ENCODE measurements at places on chromosomes 3 and 15.

GRCh38 chr3:57169872-57170623 is 4.9 kb upstream of the IL17RD start:
- peak; percentile 42 for DNase-seq

- no peak for DNase-seq
These were observed 106.5 kb downstream of the ZNF609 start for GRCh38 chr15:64566629-64567427.

GRCh38 chr3:72058493-72059081 is 273.6 kb upstream of the PROK2 start:
- no peak for DNase-seq

- no peak for DNase-seq
These were observed 63.6 kb upstream of the SCN5A start for GRCh38 chr3:38713121-38713520.

DNA sequence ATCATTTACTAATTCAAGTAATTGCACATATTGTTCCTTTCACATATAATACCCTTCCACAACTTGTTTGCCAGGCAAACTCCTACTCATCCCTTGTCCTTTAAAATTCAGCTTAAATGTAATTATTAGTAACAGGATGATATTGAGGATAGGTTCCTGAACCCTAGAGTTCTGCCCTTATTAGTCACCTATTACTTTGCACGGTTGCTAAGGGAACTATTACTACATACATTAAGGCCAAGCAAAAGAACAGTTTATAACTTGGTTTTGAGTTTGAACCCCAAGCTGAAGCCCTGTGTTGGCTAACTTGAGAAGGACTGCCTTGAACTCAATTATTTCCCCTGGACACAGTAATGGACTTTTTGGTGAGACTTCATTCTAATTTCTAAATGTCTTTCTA is 529.7 kb downstream of the IGSF11 start:
- DNase-seq: no peak

DNA sequence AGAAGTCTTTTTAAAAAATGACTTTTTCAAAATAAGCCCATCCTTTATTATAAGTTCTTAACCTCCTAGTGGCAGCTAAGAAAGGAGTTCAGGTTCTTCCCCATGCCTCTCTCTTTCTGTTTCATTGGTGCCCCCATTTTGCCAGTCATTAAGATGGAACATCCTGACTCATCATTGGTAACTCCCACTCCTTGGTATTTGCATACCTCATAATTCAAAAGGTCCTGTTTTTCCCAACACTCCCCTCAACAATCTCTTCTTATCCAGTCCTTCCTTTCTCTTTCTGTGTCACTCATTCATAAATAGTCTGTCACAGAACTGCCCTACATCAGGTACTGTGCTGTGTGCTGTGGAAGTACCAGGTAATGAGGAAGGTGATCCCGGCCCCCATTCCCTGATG is 394.0 kb downstream of the FOXP1 start:
- DNase-seq: no peak

- no peak for DNase-seq
These were observed 164.7 kb downstream of the SQOR start for GRCh38 chr15:45799508-45799907.

- no peak for DNase-seq
These were observed 59.9 kb downstream of the CFAP20DC start for GRCh38 chr3:58989955-58990354.

GRCh38 chr3:127758013-127758412 is 64.3 kb downstream of the MGLL start:
- DNase-seq: no peak

GRCh38 chr3:112857526-112857925 is 10.9 kb upstream of the CD200R1L start:
- DNase-seq: no peak
